GM12892 (cell line): ENCODE measurements at places on chromosomes 3 and 15.

DNA sequence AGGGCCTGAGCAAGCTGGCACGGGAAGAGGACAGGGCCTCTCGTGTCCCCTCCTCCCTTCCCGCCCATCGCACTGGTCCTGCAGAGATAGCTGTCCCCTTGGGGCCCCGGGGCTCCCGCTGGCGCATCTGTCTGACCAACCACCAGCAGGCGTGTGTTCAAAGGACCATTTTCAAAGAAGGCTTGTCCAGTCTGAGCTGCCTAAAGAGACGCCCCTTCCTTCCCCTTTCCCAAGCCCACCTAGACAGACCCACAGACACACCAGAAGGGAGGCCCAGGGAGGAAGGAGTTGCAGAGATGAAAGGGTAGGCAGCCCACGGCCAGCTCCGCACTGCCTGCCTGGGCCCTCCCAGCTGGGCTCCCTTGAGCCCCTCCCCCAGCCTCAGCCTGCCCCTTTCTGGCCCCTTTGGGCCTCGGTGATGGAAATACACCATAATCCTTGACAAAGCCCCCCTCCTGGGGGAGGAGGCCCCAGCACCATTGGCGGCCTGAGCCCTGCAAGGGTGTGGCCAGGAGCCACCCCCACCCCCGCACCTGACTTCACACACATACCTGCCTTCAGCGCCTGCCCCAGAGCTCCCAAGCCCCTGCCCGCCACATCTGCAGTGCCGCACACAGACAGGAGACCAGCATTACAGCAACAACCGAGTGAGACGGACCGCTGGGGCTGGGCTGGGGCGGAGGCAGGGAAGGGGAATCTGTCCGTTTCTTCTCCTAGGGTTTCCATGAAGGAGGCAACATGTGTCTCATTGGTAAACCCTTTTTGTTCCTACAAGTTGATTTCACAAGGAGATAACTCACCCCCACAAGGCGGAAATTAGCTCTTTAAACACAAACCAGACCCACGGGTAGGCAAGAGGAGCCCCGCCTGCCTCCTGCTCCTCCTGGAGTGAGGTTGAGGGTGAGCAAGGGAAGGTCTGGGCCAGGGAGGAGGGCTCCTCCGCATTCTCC lies at the start of gene STRA6:
Gene STRA6, minus strand, starts transcription at position 336 of the 950 bp plus-strand sequence. CDS start 520 bp downstream, outside the sequence.
- DNase-seq = no peak

DNA sequence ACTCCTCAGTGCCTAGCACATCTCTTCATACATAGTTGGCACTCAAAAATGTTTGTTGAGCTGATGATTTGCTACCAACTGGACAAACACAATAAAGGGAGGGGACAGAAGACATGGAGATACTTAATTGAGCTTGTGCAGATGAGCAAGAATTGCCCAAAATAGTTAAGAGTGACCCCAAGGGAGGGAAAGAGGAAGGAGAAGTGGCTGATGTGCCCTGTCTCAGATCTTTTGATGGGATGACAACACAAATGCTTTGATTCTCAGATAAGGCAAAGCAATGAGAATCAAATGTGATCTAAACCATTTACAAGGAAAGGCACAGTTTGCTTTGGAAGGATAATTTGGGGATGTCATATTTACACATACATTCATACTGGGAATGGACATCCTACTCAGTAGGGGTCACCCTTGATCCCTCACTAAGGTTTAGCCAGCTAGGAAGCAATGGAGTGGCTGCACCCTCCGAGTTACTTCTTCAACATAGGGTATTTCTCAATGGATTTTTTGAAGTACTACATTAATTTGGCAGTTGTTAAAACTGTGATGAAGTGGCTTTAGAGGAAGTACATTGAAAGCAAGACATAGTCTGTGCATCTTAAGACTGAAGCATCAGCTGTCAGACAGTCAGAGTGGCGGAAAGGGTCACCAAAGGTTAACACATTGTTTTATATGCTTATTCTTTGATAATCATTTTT lies 21.9 kb upstream of the SSR3 start:
- DNase-seq = no peak

- peak; percentile 30 for DNase-seq
Measured at GRCh38 chr3:15055019-15055557, 10.0 kb downstream of the MRPS25 start.

GRCh38 chr15:90851114-90851513 lies 17.3 kb upstream of the FURIN start:
- DNase-seq = no peak

DNA sequence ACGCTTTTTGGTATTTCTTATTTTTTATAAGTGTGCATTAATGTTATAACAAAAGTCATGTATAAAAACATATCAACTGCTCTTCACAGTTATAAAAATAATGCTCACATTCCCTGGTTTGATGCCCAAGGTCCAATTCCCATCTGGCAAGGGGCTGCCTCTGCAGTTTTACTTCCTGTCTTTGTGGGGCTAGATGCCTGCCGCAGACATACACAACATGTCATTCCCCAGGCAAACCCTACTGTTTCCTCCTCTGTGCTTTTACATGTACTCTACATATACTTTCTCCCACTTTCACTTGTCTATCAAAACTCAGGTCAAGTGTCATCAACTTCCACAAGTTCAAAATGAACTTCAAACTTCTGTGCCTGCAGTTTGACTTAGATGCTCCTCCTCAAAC lies 60.5 kb upstream of the ETV5 start:
- DNase-seq = no peak

- no peak for DNase-seq
Measured at GRCh38 chr15:74692327-74692726, 3.5 kb downstream of the EDC3 start.

GRCh38 chr3:150063237-150063636 lies 92.5 kb upstream of the PFN2 start:
- DNase-seq = no peak

DNA sequence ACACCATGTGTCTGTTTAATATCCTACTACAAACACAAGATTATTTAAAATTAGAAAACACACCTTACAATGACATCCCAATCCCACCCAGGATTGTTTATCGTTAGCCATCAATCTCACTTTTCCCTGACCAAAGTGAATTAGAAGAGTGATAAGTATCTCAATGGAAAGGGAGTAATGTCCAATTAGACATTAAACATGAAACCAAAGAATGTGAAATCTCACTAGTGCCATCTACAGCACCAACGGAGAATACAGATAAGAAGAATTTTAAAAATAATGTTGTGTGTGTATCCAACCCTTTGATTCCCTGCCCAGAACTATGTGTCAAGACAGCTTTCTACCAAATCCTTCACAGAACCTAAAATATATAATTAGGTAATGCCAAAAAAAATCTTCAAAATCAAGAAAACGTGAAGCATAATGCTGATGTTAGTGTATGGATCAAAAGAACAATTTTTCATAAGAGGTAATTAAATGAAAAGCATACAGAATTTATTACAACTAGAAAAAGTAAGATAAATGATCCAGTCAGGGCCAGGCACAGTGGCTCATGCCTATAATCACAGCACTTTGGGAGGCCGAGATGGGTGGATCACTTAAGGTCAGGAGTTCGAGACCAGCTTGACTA lies 64.2 kb downstream of the SCAPER start:
- no peak for DNase-seq

- DNase-seq = no peak
Measured at GRCh38 chr3:143763564-143764162, 84.6 kb downstream of the SLC9A9 start.

DNA sequence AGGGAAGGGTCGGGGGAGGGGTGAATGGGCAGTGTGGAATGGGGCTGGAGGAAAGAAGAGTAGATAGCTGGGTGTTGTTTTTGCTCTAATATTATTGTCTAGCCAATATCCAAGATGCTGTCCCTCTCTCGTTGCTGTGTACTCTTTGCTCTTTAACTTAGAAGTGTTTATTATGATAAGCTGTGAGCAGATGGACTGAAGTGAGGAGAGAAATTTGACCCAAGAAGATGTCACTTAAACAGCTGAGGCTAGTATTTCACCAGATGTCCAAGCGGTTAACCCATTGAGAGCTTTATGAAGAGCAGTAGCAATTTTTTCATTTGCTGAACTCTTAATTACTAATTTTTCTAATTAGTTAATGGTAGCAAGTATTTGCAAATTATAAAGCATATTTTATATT lies 212.2 kb upstream of the TP63 start:
- DNase-seq = no peak

DNA sequence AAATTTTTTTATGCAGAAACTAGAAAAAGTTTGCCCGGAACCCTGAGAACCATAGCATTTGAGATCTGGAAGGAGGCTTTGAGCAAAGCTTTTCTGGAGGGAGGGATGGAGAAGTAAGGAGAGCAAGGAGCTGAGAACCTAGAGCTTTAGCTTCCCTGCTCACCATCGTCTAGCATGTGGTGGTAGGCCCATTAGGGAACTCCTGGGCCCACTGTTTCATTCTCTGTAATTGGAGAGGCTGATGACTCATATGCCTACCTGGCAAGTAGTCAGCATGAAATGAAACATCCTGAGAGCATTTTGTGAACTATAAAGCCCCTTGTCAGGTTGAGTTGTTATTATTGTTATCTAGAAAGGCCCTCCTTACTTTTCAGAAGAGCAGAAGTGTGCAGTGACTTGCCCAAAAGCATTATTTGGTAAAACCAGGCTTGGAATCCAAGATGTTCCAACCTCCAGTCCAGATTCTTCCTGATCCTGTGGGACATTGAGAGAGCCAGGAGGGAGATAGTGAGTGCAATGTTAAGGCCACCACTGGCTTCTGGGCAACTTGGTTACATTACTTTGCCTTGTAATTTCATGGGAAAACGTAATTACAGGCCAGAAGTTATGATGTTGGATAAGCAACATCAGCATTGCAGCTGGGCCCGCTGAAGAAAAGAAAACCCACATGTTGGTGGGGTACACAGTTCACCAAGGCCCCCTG lies 104.5 kb upstream of the BFSP2 start:
- no peak for DNase-seq

- no peak for DNase-seq
Measured at GRCh38 chr3:115913069-115913686, 289.9 kb downstream of the GAP43 start.

DNA sequence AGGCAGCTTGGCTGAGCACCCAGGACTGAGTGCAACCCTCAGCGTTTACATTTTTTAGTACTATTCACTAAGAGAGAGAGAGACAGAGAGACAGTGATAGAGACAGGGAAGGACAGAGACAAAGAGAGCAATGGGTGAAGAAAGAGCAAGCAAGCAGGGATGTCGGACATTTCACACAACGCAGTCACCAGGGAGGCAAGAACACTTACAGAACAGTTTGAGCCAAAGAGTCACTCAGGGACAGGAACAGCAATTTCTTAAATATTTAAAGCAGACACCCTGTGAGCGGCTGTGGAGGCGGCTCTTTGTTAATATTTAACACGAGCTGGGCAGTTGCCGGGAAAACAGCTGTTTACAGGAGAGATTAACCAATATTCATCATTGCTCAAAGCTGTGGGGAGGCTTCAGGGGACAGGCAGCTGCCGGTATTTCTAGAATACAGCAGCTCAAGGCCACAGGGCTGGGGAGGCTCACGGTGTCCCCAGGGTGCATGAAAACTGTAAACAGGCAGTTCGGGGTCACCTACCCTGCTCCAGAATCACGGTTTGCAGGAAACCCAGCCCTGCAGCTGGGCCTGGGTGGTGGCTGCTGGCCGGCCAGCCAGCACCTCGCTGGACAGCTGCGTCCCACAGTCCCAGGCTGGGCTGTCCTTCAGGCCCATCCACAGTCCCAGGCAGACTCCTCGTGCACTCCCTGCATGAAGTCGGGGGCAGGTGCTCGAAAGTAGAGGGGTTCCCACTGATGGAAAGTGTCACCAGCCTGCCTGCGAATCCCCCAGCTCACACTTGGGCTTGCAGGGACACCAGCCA lies 38.8 kb upstream of the PCSK6 start:
- no peak for DNase-seq

DNA sequence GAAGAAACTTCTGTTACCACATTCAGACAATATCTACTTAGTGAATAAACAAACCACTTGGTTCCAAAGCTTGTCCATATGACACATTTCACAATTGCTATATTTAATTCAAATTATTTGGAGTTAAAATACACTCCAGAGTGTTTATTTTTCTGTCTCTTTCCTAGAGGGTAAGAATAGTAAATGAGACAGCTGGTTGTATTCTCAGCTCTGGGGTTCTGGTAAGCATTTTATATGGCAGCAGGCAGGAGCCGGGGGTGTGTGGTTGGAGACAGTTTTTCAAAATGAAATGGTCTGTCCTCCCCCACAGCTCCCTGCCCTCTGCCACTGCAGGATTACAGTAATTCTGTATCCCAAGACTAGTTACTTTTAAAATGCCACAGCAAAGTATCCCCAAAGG lies 10.9 kb upstream of the SEC61A1 start:
- DNase-seq = no peak

DNA sequence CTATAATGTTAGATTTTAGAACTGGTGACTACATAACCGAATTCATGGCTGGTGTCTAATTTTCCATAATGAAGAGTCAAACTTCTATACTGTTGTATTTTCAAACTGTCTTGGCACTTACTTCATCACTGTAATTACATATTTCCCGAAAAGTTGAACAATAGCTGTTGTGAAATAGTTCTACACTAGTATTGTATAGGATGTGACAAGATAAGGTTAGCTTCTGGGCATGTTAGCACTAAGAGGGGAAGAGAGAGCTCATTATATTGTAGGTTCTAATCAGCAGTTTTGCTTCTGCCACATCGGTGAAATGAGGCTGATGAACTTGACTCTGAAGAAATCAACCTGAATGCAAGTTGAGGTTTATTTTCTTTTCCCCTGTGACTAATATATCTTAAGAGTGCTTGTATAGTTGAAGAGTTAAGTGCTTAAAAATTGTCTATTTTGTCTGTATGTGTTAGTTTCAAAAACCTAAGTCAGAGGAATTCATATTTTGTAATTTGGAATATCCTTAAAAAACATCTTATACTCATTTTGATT lies 8.9 kb downstream of the GYG1 start:
- no peak for DNase-seq

DNA sequence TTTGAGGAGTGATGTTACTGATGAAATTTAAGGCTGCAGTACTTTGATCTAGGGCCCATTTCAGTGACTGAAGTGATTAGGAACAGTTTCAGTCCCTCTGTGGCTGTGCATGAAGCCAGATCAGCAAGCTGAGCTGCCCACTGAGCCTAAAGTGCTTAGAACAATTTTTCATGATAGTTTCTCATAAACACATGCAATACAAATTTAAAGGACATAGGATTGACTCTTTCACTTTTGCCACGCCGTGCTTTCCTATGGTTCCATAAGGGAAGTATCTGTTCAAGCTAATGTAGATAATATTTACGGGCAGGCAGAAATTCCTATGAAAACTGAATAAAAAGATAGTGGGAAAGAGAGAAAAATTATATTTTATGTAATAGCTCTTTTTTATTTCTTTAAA lies 10.6 kb downstream of the ANKUB1 start:
- DNase-seq = no peak
